Activated CD4-positive, alpha-beta memory T cell treated with anti-CD3 and anti-CD28 coated beads, Interleukin-2, amount 10 ng/mL, durations not matched to agents 7 days and 5 days (primary cell): ENCODE measurements at places on chromosomes 3 and 15.
A peak's percentile ranks its signal among the peaks of the same experiment; 100 is the strongest.

- no peak overlapping the region for H3K27ac ChIP-seq
- peaks cover 21% of the 10 kb centered on the region for H3K27me3 ChIP-seq
- DNase-seq, result no peak
- H3K4me1 ChIP-seq, result peaks cover 17% of the 10 kb centered on the region
- no peak overlapping the region for H3K4me3 ChIP-seq
- no peaks in the 10 kb centered on the region for H3K36me3 ChIP-seq
Observed at GRCh38 chr3:149625795-149626194, 32.0 kb downstream of the WWTR1 start.

DNA sequence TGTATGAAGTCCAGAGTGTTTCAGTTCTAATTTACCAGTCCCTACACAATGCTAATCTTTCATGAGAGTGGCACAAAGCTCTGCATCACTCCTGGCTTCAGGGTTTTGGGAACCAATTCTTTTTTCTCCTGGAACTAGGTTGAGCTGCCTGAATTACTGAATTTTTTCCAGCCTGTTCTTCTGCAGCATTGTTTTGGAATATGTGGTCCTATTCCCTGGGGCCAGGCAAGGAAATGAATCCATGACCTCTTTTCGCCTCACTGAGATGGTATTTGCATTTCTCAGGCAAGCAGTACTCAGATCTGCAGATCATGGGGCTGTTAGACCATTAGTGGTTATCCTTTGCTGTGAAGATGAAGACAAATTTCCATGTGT, 25.6 kb upstream of the GPR171 start:
- H3K4me1 ChIP-seq, result peaks cover 55% of the 10 kb centered on the region
- H3K4me3 ChIP-seq, result no peak overlapping the region
- DNase-seq, result no peak
- H3K27me3 ChIP-seq, result peaks cover under 1% of the 10 kb centered on the region

DNA sequence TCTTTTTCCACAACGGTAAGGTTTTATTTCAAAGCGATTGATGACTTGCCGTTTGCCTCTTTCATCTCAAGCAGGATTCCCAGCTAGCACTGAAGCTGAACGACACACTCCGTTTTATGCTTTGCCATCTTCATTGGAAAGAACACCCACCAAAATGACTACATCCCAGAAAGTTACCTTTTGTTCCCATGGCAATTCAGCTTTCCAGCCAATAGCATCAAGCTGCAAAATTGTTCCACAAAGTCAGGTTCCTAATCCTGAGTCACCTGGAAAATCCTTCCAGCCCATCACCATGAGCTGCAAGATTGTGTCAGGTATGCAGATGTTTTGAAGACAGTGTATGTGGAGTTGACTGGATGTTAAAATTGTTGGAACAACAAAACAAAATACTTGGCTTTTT, 56.5 kb downstream of the YEATS2 start:
- no peaks in the 10 kb centered on the region for H3K27me3 ChIP-seq
- H3K27ac ChIP-seq, result no peak overlapping the region
- no peaks in the 10 kb centered on the region for H3K4me1 ChIP-seq
- H3K36me3 ChIP-seq, result peaks cover 62% of the 10 kb centered on the region

- no peak overlapping the region for H3K27ac ChIP-seq
- H3K36me3 ChIP-seq, result no peaks in the 10 kb centered on the region
- peaks cover 17% of the 10 kb centered on the region for H3K27me3 ChIP-seq
- no peak for DNase-seq
Observed at GRCh38 chr3:170723241-170723640, 137.4 kb upstream of the SLC7A14 start.

DNA sequence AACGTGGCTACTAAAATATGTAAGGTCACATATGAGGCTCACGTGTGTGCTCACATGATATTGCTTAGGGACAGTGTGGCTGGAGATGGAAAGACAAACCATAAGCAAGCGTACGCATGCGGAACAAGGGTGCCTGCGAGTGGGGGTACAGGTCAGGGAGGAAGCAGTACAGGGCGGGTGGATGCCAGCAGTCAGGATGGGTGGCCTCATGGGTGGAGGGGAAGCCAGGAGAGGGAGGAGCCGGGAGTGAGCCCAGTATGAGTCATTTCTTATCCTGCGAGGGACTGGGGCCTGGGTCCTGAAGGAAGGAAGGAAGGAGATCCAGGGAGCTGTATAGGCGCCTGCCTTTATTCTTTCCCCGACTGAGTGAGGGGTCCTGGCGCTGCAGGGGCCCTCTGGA, 42.0 kb upstream of the CGNL1 start:
- H3K4me3 ChIP-seq, result no peak overlapping the region
- peaks cover 10% of the 10 kb centered on the region for H3K4me1 ChIP-seq
- H3K27ac ChIP-seq, result no peak overlapping the region
- no peak for DNase-seq
- H3K27me3 ChIP-seq, result peaks cover 8% of the 10 kb centered on the region
- H3K36me3 ChIP-seq, result no peaks in the 10 kb centered on the region

DNA sequence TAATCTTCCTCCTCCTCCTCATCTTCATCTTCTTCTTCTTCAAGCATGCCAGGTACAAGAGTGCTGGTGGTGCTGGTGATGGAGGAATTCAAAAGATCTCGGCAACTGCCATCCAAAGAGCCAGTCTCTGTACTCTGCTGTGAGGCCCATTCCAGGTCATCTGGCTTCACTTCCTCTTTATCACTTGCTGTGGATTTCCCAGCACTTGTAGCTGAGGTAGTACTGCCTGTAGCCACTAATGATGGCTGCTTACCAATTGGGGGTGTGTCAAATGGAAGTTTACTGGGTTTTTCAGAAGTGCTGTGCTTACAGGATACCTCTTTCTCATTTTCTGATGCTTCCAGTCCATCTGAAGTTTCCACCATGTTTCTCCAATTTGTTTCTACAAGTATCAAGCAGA, 28.8 kb upstream of the SHC4 start:
- no peak for DNase-seq
- no peak overlapping the region for H3K27ac ChIP-seq
- no peak overlapping the region for H3K4me3 ChIP-seq
- no peaks in the 10 kb centered on the region for H3K4me1 ChIP-seq
- no peaks in the 10 kb centered on the region for H3K27me3 ChIP-seq

GRCh38 chr3:150062492-150062891, 91.8 kb upstream of the PFN2 start:
- DNase-seq, result no peak
- H3K36me3 ChIP-seq, result no peaks in the 10 kb centered on the region
- H3K4me1 ChIP-seq, result no peaks in the 10 kb centered on the region
- H3K4me3 ChIP-seq, result no peak overlapping the region

GRCh38 chr15:39125904-39126303, 455.0 kb upstream of the THBS1 start:
- DNase-seq, result peak; percentile 26
- no peak overlapping the region for H3K27ac ChIP-seq
- peaks cover 13% of the 10 kb centered on the region for H3K27me3 ChIP-seq
- no peak overlapping the region for H3K4me3 ChIP-seq
- no peaks in the 10 kb centered on the region for H3K36me3 ChIP-seq
- peaks cover 11% of the 10 kb centered on the region for H3K4me1 ChIP-seq

GRCh38 chr3:49422379-49423248, at the start of gene AMT:
TSS of gene AMT (minus strand) at chr3:49422473. CDS start at chr3:49422450, 23 bp downstream.
- peaks cover 48% of the 10 kb centered on the region for H3K36me3 ChIP-seq
- DNase-seq, result no peak
- H3K4me1 ChIP-seq, result peaks cover 44% of the 10 kb centered on the region
- H3K27me3 ChIP-seq, result no peaks in the 10 kb centered on the region
- no peak within 1 kb of the TSS for H3K4me3 ChIP-seq
- no peak within 1 kb of the TSS for H3K27ac ChIP-seq

DNA sequence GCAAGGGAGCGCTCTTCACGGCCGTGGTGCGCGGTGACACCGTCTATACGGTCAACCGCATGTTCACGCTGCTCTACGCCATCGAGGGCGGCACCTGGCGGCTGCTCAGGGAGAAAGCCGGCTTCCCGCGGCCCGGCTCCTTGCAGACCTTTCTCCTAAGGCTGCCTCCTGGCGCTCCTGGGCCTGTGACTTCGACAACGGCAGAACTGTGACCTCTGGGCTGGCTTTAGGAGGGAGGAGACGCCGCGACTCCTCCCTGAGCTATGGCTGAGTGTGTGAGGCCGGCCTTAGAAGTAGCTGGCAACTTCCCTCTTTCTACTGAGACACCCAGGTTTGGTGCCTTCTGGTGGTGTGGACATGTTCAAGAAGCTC, 1.4 kb downstream of the KBTBD13 start:
- no peaks in the 10 kb centered on the region for H3K36me3 ChIP-seq
- H3K27ac ChIP-seq, result no peak overlapping the region
- DNase-seq, result peak; percentile 50
- H3K27me3 ChIP-seq, result peaks cover 27% of the 10 kb centered on the region
- H3K4me1 ChIP-seq, result peaks cover 11% of the 10 kb centered on the region
- H3K4me3 ChIP-seq, result no peak overlapping the region

- no peak overlapping the region for H3K4me3 ChIP-seq
- no peak overlapping the region for H3K27ac ChIP-seq
- no peaks in the 10 kb centered on the region for H3K36me3 ChIP-seq
- H3K4me1 ChIP-seq, result no peaks in the 10 kb centered on the region
- no peak for DNase-seq
Observed at GRCh38 chr3:104787306-104787705, 579.4 kb upstream of the ALCAM start.

GRCh38 chr3:189584645-189585044, 46.5 kb upstream of the TP63 start:
- H3K27me3 ChIP-seq, result no peaks in the 10 kb centered on the region
- H3K4me1 ChIP-seq, result peaks cover 6% of the 10 kb centered on the region
- no peaks in the 10 kb centered on the region for H3K36me3 ChIP-seq
- no peak overlapping the region for H3K27ac ChIP-seq

- DNase-seq, result no peak
- no peak overlapping the region for H3K4me3 ChIP-seq
Observed at GRCh38 chr15:34279368-34279767, 54.6 kb downstream of the EMC4 start.

DNA sequence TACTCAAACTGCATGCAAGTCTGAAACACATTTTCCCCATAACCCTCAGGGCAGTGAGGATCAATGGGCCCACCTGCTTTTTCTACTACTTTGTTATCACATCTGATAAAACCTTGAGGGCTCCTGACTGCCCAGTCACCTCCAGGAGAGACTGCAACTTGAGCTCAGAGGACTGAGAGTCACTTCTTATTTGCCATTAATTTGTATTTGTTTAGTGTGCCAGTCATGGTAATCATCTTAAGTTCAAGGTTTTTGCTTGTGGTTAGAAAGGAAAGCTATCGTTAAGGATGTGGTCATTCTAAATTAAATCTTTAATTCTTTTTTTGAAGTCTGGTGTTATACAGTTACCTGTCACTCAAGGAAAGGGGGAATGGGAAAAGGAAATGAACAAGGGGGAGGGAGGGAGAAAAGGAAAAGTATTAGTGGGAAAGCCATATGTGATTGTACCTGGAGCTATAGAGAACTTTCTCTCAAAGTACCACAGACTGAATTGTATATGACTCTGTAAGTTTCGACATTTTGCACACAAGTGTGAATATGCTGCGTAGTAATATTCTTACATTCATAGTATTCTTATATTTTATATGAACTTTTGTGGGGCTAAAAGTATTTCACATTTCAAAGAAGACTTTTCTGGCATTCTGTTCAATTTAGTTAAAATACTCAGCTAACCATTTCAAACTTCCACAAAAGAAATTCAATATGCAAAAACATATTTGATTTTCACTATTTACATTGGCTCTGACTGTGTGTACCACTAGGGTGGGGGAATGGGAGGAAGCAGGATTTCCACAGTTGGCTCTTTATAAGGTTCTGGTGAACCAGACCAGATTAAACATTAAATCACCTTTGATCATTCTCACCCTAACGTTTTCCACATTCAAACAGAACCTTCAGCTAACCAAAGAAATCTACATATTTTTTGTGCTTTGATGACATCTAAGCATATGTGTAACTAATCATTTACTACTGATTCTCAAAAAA, 166.5 kb upstream of the ATP11B start:
- DNase-seq, result no peak
- H3K36me3 ChIP-seq, result no peaks in the 10 kb centered on the region
- H3K27me3 ChIP-seq, result peaks cover 9% of the 10 kb centered on the region
- H3K4me3 ChIP-seq, result no peak overlapping the region

DNA sequence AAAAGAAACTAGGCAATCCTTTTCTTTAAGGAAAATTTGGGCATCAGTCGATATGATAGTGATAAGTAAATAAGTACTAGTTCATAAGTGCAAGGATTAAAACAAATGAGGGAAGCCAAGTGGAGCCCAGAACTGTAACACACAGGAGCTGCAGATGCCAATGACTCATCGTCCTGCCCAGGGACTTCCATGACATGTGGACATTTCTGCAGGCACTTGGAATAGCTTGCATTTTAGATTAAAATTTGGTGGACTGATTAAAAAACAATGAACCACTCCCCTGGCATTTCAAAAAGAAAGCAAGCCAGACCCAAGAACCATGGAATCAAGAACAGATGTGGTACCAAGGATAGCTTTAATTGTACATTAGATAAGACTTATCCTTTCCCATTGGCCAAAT, 2.9 kb downstream of the SAMD7 start:
- H3K4me3 ChIP-seq, result no peak overlapping the region
- no peaks in the 10 kb centered on the region for H3K36me3 ChIP-seq
- no peaks in the 10 kb centered on the region for H3K4me1 ChIP-seq
- no peak overlapping the region for H3K27ac ChIP-seq

GRCh38 chr3:157423337-157423736, 13.3 kb upstream of the PTX3 start:
- no peak for DNase-seq
- no peaks in the 10 kb centered on the region for H3K36me3 ChIP-seq
- H3K4me3 ChIP-seq, result no peak overlapping the region
- H3K27ac ChIP-seq, result no peak overlapping the region

- DNase-seq, result no peak
- peaks cover 12% of the 10 kb centered on the region for H3K4me1 ChIP-seq
- H3K4me3 ChIP-seq, result no peak overlapping the region
- H3K27ac ChIP-seq, result no peak overlapping the region
- H3K27me3 ChIP-seq, result peaks cover 46% of the 10 kb centered on the region
Observed at GRCh38 chr15:69156736-69157381, 3.6 kb upstream of the GLCE start.

- no peak overlapping the region for H3K4me3 ChIP-seq
- DNase-seq, result no peak
- no peaks in the 10 kb centered on the region for H3K27me3 ChIP-seq
- no peak overlapping the region for H3K27ac ChIP-seq
- no peaks in the 10 kb centered on the region for H3K36me3 ChIP-seq
Observed at GRCh38 chr3:174329321-174329720, 529.8 kb upstream of the NAALADL2 start.
